ENCODE measurements at places on chromosomes 12 and 14. TPM values are rescaled to one million over a fixed set of nuclear protein-coding genes. Genes with fewer than 3 reads are reported as not detected.

- DNase-seq, result no peak
These were observed 31.2 kb upstream of the OTOGL start for GRCh38 chr12:80068173-80068572.

DNA sequence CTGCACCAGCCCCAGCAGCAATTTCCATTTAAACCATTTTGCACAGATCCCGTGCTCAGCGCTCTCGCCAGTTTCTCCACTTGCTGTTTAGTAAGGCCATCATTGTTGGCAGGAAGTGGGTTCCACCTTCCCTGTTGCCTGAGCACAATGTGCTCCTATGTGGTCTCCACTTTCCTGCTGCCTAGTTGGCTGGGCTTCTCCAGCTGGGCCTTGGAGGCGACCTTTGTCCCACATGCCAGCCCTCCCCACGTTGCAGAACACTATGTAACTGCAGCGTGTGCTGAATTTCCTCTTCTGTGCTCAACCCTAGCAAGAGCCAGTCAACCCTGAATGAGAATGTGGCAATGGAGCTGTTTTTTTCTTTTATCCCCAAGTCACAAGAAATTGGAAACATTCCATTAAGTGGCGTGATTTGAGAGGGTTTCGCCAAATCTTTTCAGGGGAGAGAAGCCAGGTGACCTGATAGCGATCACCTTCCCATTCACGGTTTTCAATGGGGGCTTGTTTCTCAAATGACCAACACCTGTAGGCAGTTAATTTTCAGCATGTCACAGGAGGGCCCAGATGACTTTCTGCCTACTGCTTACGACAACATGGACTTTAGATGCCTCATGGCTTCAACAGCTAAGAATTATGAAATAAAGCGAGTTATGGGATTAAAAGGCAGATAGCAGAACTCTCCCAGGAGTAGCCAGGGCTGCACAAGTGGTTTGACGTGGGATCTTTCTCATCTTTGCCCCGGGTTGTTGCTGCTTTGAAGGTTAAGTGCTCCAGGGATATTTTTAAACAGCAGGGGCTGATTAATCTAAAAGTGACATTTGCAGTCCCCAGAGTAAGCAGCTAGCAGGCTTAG, at the start of gene ACACB:
Gene ACACB (plus strand): TSS at position 830 of the 853 bp plus-strand sequence. CDS start 22,819 bp downstream, outside the sequence.
- no peak for DNase-seq

The MIS18BP1 gene
- total RNA-seq, result 39.3 TPM

GRCh38 chr12:111406474-111407376, 1.0 kb downstream of the SH2B3 start:
- DNase-seq, result no peak

The DPY19L2 gene
- 0.98 TPM for total RNA-seq

DNA sequence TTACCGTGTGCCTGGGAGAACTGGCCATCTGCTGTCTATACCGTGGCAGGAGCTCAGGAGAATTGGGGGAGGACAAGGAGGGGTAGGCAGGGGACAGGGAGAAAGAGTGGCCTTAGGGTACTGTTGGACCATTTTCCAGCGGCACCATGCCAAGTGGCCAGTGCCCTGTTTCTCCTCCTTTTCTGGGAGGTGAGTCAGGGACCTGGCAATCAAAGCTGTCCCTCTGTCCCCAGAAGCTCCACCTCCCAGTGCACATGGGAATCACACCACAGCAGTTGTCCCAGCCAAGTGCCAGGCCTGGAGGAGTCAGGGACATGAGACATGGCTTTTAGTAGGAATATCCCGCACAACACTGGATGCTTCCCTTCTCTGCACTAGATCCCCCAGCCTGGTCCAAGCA, 118.0 kb downstream of the GCH1 start:
- DNase-seq, result no peak

DNA sequence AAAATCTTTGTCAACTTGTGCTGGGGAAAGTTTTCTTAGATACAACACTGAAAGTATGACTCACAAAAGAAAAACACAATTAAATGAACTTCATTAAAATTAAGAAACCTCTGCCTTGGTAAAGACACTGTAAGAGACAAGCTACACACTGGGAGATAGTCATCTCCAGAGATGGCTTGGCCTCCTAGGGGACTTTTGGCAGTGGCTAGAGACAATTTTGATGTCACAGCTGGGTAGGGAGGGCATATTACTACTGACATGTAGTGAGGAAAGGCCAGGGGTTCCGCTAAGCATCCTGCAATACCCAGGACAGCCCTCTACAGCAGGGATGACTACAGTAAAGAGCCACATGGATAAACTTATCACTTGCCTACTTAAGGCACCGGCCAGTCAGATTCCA, 8.7 kb upstream of the RNASE4 start:
- DNase-seq, result no peak

DNA sequence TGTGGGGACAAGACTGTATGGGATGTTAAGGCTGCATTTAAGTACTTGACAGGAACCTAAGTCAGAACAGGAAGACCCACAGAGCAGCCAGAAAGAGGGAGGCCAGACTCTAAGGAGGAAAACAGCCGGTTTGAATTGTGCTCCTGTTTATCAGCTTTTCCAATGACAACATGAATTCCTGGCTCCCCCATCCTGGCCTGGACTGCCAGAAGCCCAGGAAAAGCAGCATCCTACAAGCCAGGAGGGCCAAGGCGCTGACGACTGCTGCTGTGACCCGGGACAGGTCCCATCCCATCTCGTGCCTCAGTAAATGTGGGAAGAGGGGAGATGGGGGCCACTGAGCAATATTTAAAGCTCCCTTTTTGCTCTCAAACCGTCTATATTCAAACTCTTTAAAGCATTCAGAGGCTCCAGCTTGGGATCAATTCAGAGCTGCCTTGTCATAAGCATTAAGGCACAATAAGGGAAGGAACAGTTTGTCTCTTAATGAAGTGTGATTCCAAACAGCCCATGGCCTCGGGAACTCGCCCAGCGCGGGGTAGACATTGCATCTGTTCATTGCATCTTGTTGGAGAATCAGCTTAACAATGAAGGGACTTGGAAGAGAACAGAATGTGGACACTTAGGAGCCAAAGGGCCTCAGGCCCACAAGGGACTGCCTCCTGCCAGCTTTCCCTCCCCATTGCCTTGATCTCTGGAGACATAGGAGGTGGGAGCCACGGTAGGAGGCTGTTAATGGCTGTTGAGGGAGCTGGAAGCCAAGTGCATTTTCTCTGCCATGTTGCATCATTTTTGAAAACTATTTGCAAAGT, 49.6 kb downstream of the CMKLR1 start:
- DNase-seq, result no peak

DNA sequence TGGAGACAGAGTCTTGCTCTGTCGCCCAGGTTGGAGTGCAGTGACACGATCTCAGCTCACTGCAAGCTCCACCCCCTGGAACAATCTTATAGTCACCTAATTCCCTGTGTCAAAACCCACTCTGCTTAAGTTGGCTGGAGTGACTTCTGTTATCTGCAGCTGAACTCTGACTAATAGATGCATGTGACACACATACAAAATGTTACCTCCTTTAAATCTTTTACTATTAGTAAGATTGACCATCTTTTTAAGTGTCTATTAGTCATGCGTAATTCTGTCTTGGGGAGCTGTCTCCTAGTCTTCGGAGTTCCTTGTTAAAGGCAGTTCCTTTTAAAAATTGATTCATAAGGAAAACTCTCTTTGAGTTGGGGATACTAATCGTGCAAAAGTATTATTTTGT, 7.4 kb downstream of the IFI27L1 start:
- DNase-seq, result peak; percentile 27

GRCh38 chr14:24235804-24236688, 3.3 kb downstream of the GMPR2 start:
- no peak for DNase-seq

DNA sequence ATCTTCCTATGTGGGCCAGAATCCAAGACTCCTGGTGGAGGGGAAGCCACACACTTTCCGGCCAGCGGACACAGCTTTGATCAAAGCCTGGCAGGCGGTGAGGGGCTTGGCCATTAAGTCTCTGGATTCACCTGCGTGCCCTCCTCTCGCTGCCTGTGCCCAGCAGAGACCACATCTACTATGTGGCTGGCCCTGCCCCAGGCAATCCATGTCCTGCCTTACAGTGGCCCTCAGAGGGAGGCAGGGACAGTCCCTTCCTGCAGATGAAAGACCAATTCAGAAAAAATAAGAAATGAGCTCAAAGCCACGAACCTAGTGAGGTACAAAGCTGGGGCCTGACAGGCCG, 82.7 kb upstream of the GPR68 start:
- no peak for DNase-seq

DNA sequence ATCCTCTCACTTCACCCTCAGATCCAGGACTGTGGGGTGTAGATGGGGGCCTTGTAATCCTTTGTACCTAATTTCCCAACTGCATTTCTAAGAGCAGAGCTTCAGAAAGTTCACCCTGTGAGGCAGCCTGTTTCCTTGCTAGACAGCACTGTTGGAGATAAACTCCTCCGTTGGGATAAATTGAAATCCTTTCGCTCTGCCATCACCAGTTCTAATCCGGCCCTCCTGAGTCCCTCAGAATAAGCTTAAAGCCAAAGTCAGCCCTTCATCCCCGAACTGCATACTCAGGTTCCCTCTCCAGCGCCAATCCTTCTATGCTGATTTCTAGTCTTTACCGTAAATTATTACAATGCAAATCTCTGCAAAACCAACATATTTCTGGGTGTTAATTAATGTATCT, 114.7 kb downstream of the PRMT8 start:
- no peak for DNase-seq

The TAS2R20 gene
- 0.46 TPM for total RNA-seq

All from PC-3 (cell line).